Stimulated activated CD8-positive, alpha-beta memory T cell treated with anti-CD3 and anti-CD28 coated beads, Interleukin-4, amount 100 ng/mL, for 1 hour (primary cell): ENCODE measurements at places on chromosomes 3 and 15.

- DNase-seq, result no peak
Measured at GRCh38 chr15:82093774-82094211, 48.0 kb upstream of the MEX3B start.

- DNase-seq, result no peak
Measured at GRCh38 chr3:186275436-186275835, 86.6 kb downstream of the DGKG start.

DNA sequence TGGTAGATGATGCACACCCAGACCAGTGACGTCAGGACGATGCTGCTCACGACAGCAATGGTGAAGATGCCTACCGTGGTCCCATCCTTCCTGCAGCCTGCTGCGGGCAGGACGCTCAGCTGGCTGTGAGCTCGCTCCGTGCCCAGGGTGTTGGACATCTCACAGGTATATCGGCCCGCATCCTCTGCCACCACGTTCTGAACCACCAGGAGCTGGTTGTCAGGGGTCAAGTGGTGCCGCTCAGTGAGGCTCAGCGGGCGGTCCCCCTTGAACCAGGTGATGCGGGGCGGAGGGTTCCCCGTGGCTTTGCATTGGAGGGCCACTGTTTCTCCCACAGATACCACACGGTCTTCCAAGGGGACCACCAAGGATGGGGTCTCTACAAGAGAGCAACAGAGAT lies 117.8 kb downstream of the LRIG1 start:
- DNase-seq, result no peak

DNA sequence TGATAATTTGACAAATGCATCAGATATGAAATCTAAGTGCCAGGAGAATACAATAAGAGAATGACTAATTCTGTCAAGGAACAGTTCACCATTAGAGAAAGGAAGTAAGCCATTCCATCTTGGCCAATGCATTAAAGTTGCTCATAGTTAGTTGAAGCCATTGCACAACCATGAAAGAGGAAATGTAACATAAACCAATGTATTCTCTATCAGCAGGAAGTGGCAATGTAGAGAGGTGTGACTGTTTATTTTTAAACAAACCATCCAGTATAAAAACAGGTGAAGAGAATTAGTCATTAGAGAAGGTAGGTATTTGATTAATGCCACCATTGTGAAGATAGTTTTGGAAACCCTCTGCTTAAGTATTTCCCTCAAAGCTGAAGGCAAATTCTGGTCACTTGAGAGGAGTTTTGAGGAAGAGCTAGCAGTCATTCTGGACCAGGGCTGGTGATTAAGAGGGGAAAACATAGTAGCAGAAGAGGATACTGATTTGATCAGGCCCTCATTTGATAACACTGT lies 10.7 kb upstream of the ANXA2 start:
- no peak for DNase-seq

DNA sequence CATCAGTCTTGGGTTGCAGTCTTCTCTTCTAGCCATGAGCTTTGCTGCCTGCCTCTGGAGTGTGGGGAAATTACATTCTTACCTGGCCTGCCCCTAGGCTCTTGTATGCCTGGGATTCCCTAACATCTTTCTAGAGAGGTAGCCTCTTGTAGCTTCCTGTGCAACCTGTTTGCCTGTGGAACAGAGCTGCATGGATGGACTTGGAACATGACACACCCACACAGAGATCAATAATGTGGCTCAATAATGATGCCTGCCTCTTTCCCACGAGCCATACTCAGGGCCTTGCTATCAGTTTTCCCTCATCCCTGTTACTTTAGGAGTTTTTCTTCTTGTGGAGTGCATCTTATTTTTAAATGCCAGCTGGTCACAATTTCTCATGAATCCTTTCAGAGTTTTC lies 11.4 kb downstream of the CHCHD6 start:
- DNase-seq, result no peak

DNA sequence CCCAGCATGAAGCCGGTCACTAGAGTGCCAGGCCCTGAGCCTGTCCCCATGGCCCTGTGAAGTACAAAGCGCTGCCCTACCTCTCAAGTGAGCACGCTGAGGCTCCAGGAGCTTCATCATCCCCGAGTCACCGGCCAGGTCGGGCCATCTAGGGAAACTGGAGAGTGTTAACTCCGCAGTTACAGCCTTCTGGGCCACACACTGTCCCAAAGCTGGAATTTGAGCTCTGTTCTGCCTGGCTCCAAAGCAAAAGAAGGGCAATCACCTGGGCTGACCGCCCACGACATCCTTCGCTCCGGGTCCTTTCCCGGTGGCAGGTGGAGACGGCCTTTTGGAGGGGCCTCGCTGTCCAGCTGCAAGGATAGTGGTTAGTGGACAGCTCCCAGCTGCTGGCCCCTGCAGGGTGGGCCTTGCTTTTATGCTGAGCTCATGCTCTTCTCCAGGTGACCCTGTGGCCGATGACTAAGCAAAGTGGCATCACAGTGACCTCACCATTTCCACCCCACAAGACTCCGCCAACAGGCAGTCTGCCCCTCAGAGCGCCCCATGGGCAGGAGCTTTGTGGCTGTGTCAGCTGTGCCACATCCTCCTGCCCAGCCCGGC lies 3.5 kb upstream of the MUC4 start:
- no peak for DNase-seq

DNA sequence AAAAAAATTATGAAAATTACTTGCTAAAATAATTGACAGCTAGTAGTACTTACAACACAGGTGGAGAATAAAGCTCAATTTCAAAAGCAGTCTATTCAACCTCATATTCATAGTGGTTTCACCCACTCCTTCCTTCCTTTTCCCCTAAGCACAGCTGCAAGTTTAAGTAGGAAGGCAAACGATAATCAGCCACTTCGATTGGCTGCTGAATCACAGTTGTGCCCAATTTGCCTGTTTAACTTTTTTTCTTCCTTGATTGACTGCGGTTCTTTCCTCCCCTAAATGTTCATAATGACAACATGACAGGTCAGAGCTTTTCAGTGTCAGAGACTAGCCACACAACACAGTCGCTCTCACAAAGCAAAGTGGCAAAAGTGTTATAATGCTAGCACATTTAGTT lies 468.0 kb upstream of the GBE1 start:
- no peak for DNase-seq

DNA sequence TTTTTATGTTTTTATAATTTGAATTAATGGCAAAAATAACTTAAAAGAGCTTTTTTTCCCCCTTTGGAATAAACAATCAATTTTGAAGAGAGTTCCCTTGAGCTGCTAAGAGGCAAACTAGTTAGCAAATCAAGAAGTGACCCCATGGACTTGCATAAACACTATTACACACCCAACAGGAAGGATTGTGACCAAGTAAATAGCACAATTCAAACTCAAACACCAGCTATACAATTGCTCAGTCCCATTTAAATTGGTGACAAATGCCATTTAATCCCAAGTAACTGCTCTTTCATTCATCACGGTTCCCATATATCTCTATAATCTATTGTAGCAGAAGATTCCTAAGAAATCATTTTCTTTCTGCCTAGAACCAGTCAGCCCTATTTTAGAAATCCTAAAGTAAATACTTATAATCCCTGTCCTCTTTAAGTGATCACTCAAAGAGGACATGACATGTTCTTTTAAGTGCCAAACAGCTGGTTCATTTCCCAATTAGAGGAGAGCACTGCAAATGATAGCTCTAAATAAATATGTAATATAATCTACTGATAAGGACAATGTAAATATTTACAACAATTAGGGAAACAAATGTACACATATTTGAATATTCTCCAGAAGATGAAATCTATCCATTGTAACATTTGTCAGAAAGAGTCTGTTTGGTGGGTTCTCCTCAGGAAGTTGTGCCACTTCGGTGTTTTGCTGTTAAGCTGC lies 137.8 kb upstream of the ADAMTS9 start:
- no peak for DNase-seq

DNA sequence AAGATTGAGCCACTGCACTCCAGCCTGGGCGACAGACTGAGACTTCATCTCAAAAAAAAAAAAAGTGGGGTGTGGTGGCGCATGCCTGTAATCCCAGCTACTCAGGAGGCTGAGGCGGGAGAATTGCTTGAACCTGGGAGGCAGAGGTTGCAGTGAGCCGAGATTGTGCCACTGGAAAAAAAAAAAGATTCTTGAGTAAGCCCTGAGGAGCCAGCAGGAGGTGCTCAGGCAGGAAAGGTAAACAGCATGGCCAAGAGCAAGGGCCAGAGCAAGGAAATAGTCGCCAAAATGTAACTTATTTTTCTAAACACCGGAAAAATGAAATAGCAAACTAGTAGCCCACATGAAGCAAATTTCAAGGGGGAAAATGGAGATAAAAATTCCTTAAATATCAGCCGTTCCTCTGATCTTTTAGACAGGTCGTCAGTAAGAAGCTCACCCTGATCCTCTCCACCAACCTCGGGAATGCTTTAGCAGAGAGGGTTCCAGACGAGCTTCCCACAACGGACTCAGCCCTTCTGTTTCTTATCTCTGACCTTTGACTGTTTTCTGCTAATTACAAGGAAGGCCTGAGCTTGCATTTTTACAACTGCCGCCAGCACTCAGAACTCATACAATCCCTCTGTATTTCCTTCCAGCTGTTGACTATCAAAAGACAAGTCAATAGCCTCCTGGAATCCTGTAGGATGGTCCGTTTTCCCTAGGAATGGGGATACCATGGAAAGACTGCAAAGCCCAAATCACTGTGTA lies 45.0 kb upstream of the AKAP13 start:
- DNase-seq, result no peak
